ENCODE measurements at places on chromosomes 13 and 19.
A peak's percentile ranks its signal among the peaks of the same experiment; 100 is the strongest.

GRCh38 chr13:57787058-57787791, 155.7 kb downstream of the PCDH17 start:
- DNase-seq, result no peak

DNA sequence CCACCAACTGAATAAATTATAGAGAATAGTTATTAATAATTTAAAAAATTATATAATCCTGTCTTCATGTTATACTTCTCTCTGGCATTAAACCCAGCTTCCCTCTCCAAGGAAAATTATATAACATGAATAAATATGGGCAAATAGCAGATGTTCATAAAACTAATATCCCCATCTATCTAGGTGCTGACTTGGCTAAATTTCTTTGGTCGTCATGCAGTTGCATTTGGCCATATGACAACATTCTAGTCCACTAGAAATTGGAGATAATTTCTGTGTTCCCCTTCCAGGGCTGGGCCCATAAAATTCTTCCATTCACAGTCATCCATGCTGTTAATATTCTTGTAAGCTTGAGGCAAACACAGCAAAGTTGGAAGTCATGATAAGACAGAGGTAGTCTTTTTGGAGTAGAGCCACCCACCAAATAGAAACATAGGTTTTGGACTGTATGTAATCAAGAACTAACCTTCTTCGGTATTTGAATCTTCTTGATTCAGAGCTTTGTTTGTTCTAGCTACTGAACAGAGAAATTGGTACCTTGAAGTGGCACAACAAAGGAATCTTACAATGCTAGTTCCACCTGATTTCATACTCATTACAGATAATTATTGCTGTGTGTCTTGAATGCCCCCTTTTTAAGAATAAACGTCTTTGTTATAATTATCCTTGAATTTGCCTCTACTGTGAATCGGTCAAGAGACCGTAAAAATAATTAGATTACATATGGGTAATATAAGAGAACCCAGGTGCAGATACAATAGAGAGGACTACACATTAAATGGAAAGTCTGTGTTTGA, 678.5 kb upstream of the PCDH20 start:
- DNase-seq, result no peak

- no peak for DNase-seq
Observed at GRCh38 chr13:79222427-79223205, 183.4 kb downstream of the RBM26 start.

DNA sequence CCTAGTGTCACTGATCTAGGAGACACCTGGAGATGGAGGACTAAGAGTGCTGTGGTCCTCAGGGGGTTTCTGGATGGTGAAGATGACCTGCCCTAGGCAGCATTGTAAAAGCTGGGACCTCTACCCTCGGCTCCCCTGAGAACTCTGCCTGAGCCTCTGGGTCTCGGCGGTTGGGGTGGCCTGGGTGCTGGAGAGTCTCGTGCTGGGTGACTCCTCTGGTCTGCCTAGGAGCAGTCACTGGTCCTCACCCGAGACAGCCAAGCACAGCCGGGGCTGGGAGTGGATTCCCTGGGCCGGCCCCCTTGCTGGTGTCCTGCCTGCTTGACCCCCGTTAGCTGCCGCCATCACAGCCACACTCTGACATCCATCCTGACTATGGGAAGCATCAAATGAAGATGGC, 6.7 kb downstream of the KCTD15 start:
- DNase-seq, result no peak

- DNase-seq, result no peak
Observed at GRCh38 chr13:44453069-44453468, 79.4 kb downstream of the SERP2 start.

DNA sequence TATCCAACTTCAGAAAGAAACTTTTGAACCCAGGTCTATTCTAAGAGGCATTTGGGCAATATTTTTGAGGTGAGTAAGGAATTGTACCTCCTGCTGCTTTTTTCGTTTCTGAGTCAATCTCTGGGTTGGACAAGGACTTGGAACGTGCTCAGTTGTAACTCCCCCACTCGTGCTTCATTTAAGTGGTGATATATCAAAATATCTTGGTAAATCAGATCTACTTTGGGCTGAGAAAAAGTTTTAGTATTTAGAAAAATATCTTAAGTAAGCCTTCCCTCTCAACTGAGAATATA, 728.9 kb downstream of the EFNB2 start:
- no peak for DNase-seq

GRCh38 chr19:18112989-18113478, 15.5 kb downstream of the MAST3 start:
- peak; percentile 96 for DNase-seq

- DNase-seq, result no peak
Observed at GRCh38 chr13:100280681-100281080, 191.8 kb downstream of the PCCA start.

GRCh38 chr19:38583219-38583984, 34.4 kb downstream of the MAP4K1 start:
- peak; percentile 2 for DNase-seq

DNA sequence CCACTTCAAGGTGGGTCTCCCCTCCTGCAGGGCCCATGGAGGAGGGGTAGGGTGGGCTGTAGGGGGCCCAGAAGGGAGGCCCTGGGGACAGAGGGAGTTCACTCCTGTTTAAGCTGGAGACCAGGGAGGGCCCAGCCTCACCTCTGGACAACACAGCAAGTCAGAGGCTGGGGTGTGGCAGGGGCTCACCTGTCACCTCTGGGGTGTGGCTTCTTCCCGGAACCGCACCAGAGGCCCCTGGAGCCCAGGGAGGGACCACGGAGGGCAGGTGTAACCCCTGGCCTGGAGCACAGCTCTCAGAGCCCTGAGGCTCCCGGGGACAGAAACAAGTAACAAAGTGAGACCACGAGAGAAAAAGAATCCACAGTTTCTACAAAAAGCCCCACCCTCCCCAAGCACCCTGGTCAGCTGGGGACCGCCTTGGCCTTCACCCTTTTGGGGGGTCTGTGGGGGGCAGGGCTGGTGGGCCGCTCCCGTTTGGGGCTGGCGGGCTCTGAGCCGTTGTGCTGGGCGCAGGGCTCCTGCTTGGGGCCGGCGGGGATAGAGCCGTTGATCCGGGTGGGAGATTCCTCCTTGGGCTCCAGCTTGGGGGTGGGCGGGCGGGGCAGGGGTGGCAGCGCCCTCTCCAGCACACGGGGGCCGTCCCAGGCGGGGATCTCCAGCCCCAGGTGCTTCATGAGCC, 8.0 kb downstream of the SIRT6 start:
- no peak for DNase-seq

- peak; percentile 2 for DNase-seq
Observed at GRCh38 chr19:38360839-38361631, 13.3 kb upstream of the PSMD8 start.
